ENCODE measurements at places on chromosomes 13 and 19.
A peak's percentile ranks its signal among the peaks of the same experiment; 100 is the strongest.

GRCh38 chr13:106505732-106506131 lies 29.7 kb downstream of the EFNB2 start:
- DNase-seq, result no peak

GRCh38 chr13:49320975-49321374 lies 73.2 kb downstream of the CDADC1 start:
- DNase-seq, result no peak

DNA sequence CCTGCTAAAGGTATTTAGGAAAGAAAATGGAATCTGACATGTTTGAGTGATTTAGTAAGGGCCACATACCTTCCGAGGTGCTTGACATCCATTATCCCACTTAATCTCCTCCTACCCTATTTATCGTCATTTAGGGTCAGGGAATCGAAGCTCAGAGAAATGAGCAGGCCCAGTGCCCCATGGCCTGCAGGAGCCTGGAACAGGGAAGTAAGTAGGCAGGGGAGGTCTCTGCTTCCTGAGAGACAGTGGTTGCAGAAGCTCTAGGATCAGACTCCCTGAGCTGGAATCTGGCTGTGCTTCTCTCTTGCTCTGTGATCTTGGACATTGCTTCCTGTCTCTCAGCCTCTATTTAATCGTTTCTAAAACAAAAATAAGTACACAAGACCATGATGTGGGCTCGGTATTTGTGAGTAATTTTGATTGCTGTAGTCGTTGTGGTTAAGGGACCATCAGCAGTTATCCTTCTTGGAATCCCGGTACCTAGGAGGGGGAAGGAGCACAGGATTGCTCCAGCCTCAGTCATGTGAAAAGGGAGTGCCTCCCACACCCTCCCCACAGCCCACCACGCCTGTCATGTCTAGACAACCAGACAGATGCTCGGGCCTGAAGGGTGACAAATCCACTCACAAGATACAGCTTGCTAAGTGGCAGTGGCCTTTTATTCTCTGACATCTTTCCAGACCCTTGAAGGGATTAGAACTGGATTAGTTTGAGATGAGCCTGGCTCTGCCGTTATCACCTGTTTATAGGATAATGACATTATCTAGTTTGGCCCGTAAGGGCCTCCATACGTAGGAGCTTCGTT lies 169.2 kb upstream of the TSHZ3 start:
- peak; percentile 9 for DNase-seq

DNA sequence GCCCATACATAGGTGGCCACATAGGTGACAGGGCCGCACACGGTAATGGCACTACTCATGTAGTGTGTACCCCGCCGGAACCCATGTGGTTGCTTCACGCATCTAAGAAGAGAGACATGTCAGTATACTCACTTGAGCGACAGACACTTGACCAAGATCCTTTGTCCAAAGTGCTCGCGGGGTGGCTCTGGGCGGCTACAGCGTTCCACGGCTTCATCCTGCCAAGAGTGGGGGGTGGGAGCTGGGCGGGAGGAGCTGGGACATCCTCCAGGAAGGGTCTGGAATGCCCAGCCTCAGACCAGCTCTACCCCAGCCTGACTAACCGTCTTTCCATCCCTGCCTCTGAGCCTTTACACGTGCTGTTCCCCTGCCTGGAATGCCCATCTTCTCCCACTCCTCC lies 8.5 kb downstream of the ANGPTL8 start:
- no peak for DNase-seq

DNA sequence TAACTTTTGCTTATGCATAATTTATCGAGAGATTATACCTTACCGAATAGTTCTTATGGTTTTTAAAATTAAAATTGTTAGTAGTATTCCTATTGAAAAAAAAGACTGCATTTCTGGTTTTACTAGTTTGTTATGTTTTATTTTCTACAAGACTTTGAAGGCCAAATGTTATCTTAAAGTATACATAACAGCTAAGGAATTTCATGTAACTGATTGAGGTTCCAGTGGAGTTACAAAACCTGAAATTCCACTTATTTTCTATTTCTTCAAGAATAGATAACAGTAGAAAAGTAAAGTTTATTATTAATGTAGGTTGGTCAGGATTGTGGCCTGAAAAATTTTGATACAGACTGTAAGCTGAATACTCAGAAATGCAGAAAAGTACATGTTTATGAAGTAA lies 1216.0 kb upstream of the PCDH20 start:
- DNase-seq, result no peak

GRCh38 chr13:49369866-49370265 lies 74.0 kb downstream of the CAB39L start:
- DNase-seq, result no peak

DNA sequence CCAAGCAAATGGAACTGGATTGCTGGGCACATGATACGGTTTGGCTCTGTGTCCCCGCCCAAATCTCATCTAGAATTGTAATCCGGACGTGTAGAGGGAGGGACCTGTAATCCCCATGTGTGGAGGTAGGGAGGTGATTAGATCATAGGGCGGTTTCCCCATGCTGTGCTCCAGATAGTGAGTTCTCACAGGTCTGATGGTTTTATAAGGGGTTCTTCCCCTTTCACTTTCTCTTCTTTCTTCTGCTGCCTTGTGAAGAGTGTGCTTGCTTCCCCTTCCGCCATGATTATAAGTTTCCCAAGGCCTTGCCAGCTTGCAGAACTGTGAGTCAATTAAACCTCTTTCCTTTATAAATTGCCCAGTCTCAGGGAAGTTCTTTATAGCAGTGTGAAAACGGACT lies 32.6 kb upstream of the MTIF3 start:
- DNase-seq, result no peak

All from SK-N-DZ (cell line).